H54 (cell line): ENCODE measurements at places on chromosomes 2 and 18.

GRCh38 chr2:26561376-26561775, 79.8 kb downstream of the CIB4 start:
- no peak for DNase-seq

DNA sequence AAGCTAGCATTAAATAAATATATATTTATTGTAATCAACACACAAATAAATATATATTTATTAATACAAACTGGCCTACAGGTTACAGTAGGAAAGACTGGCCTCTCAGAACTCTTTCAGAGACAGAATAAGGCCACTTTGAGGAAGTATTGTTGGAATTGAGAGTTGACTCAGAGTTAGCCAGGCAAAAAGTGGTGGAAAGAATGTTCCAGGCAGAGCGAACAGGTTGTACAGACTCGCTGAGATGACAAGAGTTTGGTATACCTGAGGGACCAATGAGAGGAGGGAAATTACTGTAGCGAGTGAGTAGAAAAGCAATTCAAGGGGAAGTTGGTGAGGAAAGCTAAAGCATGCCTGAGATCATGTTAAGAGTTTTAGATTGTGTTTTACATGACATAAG, 19.0 kb upstream of the XDH start:
- no peak for DNase-seq

DNA sequence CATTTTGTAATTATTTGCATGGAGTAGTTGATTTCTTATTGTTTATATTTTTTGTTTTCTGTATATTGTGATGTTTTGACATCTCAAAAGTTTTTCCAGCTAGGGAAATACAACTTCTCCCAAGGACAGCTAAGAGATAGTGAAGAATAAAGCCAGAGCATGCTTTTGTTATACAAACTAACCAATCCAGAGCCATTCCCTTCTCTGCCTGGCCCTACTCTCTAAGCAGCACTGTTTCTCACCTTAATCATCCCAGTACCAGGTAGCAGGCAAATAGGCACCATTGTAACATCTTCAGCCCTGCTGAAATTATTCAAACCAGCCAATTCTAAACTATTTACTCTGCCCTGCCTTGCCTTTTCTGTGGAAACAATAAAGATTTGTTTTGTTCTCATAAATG, 1063.4 kb upstream of the CHAC2 start:
- DNase-seq = no peak

DNA sequence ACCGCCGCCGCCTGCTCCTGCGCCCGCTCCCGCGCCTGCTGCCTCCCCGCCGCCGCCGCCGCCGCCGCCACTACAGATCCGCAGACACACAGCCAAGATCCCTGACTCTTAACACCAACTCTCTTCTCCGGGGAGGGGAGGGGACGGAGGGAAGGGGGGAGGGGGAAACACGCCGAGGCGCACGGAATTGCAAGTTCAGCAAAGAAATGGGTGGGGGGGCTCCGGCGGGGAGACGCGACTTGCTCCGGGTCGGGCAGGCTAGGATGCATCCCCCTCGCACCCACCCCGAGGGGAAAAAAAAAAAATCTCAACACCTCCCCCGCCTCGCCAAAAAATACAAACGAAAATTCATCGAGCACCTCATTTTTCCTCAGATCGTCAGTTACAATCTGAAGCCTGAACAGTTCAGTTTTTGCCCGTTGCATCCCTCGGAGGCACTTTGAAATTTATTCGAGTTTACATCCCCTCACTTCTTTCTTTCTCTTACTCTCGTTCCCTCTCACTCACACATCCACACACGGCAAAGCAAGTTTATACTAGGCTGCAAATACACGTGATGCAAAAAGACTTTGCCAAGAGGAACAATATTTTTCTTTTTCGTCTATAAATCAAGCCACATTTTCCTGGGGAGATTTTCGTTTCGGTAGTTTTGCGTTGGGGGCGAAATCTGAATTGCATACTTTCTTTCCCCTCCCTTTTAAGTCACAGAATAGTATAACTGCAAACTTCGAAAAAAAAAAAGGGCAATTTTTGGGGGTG, at the start of gene TCF4:
Gene TCF4 (minus strand): TSS at position 82 of the 759 bp plus-strand sequence. CDS start 1,076 bp downstream, outside the sequence.
- DNase-seq = peak; percentile 10

DNA sequence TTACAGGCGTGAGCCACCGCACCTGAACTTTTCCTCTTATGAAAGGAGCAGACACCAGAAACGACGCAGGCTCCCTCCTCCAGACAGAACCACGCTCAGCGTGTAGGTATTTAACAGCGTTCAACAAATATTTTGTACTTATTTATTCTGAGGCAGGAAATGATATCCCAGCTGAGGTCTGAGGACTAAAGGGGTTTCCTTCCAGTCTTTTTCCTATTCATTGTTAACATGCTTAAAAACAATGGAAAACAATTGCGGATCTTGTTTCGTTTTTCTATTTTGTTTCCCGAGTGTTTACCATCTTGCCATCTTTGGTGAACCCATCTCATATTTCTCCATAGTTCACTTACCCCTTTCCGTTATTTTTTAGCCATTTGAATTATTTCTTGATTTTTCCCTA, 43.7 kb upstream of the FOSL2 start:
- no peak for DNase-seq

- no peak for DNase-seq
Measured at GRCh38 chr2:158211502-158211901, 109.8 kb downstream of the UPP2 start.

DNA sequence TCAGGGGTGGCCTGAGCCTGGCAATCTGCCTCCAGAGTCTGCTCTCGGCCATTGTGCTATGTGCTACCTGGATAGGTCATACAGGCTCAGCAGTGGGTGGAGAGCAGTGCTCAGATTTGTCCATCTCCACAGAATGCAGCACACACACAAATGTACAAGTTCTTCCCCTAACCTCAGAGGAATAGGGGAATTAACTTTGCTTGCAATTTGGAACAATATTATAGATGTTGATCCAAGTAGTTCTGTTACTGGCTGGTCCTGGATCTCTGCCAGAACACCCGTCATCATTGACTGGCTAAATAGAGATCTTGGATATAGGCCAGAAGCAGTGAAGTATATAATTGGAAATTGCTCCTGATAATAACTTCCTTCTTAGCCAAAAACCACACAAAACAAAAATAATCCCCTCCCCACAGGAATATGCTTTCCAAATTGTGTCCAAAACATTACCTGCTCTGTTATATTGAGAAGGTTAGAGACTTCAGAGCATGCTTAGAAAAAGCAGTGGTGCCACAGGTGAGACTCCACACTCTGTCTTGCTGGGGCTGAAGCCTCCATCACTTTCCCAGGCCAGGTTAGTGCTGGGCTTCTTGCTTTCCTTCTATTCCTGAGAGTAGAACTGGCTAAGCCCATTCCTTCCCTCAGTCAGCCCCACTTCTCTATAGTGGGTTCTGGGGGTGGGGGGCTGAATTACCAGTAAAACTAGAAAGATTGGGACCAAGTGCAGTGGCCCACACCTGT, 38.8 kb downstream of the NCAPH start:
- no peak for DNase-seq
